ENCODE measurements at places on chromosomes 12 and 14.

DNA sequence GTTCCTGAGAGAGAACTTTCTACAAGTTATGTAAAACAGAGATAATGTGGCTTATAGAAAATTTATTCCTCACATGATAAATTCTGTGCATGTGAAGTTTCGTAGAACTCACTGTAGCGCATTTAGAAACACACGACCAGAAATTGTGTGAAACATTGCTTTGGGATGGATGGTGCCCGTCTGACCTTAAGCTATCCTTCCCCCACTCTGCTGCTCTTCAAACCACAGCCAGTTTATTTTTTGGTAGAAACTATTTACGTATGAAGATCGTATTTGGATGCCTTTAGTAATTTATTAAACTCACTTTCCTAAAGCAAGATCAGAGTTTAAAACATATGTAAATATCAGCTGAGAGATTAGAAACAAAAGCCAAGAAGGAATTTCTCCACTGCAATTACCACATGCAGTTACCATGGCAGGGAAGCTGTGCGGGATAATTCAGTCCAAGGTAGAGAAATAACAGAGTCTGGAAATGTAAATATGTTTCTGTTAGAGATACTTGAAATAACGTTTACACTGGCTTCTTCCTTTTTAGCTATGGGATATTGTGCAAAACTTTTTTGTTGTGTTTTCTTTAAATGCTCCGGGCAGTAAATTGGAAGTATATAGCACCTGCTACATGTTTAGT lies 382.7 kb downstream of the RGS6 start:
- DNase-seq, result no peak

DNA sequence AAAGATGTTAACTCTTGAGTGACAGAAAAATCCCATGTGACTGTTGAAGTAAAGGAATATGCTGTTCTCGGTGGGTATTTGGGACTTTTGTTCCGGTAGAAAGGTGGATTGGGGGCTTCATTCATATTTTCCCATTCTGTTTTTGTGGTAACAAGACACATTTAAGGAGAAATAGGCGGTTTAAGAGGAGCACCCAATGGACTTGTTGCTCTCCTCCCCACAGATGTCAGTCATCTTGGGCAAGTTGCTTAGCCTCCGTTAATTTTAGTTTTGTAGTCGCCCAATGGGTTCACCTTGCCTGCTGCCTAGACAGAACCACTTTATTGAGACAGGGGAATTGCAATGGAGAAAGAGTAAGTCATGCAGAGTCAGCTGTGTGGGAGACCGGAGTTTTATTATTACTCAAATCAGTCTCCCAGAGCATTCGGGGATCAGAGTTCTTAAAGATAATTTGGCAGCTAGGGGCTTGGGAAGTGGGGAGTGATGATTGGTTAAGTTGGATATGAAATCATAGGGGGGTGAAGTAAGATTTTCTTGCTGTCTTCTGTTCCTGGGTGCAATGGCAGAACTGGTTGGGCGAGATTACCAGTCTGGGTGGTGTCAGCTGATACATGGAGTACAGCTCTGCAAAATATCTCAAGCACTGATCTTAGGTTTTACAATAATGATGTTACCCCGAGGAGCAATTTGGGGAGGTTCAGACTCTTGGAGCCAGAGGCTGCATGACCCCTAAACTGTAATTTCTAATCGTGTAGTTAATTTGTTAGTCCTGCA lies 50.3 kb downstream of the SLC38A1 start:
- no peak for DNase-seq

- no peak for DNase-seq
Measured at GRCh38 chr12:29783773-29784666, at the start of gene TMTC1. TSS of gene TMTC1 (minus strand) at chr12:29783942. CDS start at chr12:29783751, 191 bp downstream.

DNA sequence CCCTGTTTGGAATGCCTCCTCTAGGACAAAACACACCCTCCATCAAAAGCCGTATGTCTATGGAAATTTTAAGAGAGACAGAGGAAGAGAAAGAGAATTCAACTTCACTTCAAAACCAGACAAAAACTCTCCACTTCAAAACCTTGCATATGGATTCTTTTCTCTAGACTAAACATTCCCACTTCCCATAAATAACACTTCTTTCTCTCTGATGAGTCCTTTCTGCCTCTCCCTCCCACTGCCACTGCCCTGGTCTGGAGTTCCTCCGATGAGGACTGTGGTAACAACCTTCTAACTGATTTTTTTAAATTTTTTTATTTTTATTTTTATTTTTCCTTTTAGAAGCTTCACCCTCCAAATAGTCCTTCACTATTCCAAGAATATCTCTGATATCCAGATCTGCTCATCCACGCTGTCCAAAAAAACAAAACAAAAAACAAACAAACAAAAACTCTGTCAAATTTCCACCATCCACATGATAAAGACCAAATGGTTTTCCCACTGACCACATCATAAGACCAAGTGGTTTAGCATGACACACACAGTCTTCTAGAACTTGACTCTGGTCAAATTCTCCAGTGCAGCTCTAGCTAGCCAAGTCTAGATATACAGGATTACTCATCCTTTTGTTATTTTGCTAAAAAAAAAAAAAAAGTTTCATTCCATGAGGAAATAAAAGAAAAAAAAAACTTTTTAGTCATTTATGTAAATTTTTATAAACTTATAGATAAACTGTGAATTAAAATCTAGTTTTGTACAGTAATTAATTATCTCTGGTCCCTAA lies 256.0 kb downstream of the PPFIA2 start:
- no peak for DNase-seq

GRCh38 chr12:42444192-42444943 lies 118.4 kb downstream of the PPHLN1 start:
- no peak for DNase-seq

DNA sequence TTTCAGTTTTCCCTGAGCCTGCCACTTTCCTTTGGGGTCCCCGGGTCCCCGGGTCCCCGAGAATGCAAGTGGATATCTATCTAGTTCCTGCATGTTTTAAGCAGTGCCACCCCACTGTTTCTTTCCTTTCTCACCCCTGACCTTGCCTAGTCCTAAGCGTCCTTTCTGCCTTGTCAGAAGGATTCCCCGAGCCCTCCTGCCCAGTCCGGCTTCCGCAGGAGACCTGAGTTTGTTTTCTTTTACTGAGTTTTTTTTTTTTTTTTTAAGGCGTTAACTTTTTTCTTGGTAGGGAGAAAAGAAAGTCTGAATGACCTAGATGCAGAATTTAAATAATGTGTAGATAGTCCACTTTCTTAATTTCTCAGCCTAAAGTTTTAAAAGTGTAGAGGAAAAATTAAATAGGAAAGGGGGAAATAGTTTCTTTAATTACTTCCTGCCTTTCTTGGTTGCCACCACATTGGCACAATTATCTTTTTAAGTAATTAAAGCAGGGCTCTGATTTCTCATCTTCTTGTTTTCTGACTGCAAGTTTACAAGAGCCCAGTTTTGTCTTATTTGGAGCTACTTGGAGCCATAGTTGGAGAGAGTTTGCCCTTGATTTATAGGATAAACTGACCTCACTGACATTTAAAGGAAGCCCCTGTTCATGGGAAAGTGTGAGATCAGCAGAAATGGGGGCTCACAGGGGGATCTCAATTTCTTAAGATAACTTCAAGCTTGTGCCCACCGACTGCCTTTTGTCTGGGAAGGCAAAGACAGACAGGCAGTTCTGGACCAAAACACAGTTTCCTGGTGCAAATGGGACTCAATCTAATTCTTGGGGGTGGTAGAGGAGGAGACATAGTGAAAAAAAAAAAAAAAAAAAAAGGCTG lies 2.9 kb downstream of the PAX9 start:
- no peak for DNase-seq

GRCh38 chr12:88472775-88473174 lies 107.5 kb downstream of the KITLG start:
- no peak for DNase-seq

- no peak for DNase-seq
Measured at GRCh38 chr12:94679554-94680195, 29.3 kb upstream of the TMCC3 start.

- no peak for DNase-seq
Measured at GRCh38 chr14:70096866-70097265, 91.9 kb downstream of the SLC8A3 start.

- DNase-seq, result no peak
Measured at GRCh38 chr12:89655841-89656240, 52.8 kb downstream of the ATP2B1 start.

DNA sequence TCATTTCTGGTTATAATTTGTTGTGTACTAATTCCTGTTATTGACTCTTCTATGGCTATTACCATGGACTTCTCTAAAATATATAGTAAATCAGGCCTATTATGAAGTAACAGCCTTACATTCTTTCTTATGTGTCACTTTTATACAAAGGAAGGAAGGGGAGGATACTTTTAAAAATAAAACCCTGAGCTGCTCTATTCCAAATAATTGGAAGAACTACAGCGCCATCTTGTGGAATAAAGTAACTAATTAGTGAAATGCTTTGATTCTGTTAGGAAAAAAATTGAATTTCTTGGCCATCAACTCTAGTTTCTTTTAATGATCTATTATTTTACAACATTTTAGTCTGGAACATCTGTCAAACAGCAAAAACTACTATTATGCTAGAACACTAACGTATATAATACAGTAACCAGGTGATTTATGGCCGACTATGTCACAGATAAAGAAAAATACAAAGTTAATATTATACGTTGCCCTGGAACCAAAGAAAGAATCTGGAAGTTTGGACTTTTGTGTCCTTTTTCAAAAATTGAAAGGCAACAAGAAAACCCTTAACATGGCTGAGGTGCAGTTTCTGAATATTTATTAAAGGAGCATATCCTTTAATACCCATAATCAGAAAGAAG lies 55.0 kb upstream of the NELL2 start:
- peak; percentile 3 for DNase-seq

DNA sequence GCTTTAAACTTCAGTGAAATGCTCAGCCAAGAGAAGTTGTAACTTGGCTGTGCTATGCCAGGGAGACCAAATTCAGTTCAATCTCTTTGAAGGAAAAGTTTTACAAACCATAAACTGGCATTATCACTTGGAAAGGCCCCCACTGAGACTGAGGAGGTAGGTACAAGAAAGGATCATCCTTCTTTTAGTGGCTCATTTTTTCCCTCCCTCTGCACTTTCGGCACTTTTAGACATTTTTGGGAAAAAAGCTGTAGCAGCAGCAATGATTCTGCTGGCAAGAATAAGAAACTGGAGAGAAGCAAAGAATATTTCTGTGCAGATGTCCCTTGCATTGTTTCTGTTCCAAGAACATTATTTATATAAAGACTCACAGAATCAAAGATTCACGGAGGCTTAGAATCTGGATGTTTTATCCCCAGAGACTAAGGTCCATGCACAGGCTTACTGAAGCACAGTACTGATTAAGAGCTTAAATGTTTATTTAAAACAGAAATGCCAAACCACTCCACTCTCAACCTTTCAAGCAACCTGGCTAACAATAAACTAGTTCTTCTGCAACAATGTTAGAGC lies 12.3 kb downstream of the ZC2HC1C start:
- DNase-seq, result no peak

DNA sequence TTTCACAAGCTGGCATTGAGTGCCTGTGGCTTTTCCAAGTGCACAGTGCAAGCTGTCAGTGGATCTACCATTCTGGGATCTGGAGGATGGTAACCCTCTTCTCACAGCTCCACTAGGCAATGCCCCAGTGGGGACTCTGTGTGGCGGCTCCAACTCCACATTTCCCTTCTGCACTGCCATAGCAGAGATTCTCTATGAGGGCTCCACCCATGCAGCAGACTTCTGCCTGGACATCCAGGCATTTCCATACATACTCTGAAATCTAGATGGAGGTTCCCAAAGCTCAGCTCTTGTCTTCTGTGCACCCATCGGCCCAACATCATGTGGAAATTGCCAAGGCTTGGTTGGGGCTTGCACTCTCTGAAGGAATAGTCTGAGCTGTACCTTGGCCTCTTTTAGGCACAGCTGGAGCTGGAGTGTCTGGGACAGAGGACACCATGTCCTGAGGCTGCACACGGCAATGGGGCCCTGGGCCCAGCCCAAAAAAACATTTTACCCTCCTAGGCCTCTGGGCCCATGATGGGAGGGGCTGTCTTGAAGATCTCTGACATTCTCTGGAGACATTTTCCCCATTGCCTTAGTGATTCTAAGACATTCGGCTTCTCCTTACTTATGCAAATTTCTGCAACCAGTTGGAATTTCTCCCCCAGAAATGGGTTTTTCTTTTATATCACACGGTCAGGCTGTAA lies 313.3 kb upstream of the SFSWAP start:
- no peak for DNase-seq

- DNase-seq, result no peak
Measured at GRCh38 chr14:77529213-77529612, 30.6 kb upstream of the ISM2 start.

- no peak for DNase-seq
Measured at GRCh38 chr12:38886064-38886463, 19.3 kb downstream of the CPNE8 start.

GRCh38 chr14:103738166-103738565 lies 22.6 kb downstream of the ZFYVE21 start:
- no peak for DNase-seq

- DNase-seq, result no peak
Measured at GRCh38 chr14:76081642-76082041, 70.1 kb upstream of the GPATCH2L start.

- DNase-seq, result no peak
Measured at GRCh38 chr14:99035712-99036610, 236.0 kb downstream of the BCL11B start.

DNA sequence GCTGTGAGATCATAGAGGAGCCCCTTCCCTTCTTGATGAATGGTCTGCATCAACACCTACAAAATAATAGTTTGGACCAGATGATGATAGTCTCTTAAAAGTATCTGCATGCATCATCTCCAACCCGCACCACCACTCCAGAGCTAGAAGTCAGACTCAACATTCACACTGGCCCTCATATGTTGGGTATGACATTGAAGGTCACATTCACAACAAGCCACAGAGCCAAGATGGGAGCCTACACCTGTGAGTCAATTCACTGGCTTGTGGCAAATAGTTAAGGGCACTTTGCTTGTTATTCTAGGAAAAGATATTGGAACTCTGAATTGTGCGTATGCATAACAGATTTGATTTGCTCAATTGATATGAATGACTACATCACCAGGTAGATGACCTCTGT lies 1197.9 kb downstream of the VRK1 start:
- no peak for DNase-seq

DNA sequence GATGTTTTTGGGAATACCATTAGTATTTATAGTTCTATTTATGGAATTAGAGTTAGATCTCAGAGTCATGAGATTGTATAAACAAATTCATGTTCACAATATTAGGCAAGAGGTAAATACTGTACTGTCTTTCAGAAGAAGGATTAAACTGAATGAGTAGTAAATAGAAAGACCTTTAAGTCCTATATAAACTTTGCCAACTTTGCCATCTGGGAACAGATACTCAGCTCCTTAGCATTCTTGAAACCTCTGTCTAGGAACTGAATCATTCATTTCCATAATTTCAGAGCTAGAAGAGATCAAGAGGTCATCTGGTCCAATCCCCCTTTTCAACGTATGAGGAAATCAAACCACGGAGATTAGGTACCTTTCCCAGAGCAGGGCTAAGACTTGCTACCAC lies 141.1 kb downstream of the CAND1 start:
- DNase-seq, result no peak

Measured in effector CD4-positive, alpha-beta T cell (primary cell).